ENCODE measurements at places on chromosomes 13 and 19.

- DNase-seq = no peak
Measured at GRCh38 chr13:39462428-39462827, 140.6 kb downstream of the LHFPL6 start.

DNA sequence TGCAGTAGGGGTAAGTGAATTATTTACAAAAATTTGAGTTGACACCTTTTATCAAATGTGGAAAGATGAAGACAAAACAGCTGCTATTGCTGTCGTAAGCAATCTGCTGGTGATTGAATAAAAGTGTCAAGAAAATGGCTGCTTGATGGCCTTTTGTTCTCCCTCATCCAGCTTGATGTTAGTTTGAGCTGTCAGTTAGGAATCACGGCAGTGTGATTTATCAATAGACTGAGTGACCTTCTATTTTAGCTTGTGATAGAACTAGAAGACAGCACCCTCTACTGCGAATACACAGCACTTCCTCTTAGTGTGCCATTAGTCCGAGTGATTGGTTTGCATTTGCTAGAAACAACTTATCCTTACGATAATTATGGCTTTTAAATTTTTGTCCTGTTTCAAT, 76.3 kb downstream of the MZT1 start:
- DNase-seq = no peak

DNA sequence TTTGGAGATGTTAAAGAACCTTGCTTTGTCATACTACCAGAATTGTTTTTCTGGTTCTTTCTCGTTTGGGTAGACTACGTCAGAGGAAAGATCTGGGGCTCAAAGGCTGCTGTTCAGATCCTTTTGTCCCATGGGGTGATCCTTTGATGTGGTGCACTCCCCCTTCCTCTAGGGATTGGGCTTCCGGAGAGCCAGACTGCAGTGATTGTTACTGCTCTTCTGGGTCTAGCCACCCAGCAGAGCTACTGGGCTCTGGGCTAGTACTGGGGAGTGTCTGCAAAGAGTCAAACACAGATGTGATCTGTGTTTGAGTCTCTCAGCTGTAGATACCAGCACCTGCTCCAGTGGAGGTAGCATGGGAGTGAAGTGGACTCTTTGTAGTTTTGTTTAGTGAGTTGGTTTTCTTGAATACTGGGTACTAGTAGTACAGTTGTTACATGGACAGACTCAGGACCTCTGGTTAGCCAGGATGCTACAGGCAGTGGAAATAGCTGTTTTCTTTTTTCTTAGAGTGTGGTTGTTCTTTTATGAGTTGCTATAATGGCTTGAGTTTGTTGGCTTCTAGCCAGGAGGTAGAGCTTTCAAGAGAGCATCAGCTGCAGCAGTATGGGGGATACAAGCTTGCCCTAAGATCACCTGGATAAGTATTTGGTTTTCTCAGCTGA, 34.4 kb downstream of the DNAJC15 start:
- DNase-seq = no peak

DNA sequence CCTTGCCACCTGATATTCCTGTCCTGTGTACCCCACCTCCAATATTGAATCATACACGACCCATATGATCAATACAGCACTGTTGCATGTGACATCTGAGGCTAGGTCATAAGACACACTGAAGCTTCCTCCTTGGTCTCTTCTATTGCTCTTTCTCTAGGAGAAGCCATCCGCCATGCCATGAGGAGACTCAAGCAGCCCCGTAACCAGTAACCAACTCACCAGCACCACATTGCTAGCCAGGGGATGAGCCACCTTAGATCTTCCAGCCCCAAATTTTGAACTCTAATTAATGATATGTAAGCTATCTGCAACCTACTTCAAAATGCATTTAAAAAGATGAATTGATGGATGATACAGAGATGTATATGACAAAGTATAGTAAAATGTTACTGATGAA, 28.6 kb downstream of the ZNF557 start:
- no peak for DNase-seq

DNA sequence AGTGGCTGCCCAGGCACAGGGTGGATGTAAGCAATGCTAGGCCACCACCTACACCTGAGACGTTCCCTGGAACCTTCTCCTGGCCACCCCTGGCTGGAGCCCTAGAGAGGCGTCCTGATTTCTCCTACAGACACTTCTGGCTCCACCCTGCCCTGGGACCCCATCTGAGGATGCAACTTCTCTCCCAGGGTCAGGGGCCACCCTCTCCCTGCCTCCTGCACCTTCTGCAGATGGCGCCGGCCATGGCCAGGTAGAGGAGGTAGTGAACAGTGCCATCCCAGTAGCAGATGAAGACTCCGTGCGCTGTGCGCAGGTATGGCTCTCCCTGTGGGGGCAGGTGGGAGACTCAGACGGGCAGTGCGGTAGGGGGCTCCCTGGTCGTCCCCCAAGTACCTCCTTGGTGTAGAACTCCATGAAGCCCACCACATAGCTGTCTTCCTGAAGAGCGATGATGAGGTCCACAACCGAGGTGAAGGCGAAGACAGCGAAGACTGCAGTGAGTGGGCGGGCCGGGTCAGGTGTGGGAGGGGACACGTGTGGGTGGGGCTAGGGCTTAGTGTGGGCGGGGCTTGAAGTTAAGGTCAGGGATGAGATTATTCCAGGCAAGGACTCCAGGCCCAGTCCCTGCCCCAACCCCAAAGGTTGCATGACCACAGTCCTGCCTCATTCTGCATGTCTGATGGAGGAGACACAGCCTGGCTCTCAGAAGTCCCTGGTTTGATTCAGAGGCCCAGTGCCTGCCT, 3.0 kb downstream of the TM6SF2 start:
- no peak for DNase-seq
